ENCODE measurements at places on chromosomes 1 and 21. TPM values are rescaled to one million over a fixed set of nuclear protein-coding genes. Genes with fewer than 3 reads are reported as not detected.

TSSK3 gene
- 3.7 TPM for total RNA-seq

HFM1 gene
- 6.0 TPM for total RNA-seq

LINGO4 gene
- total RNA-seq: 0.07 TPM

ESPN gene
- total RNA-seq: 8.7 TPM

BSND gene
- 0.30 TPM for total RNA-seq

FMN2 gene
- total RNA-seq: 0.83 TPM

HTR1D gene
- total RNA-seq: 3.9 TPM

KCNN3 gene
- 0.62 TPM for total RNA-seq

KLHDC9 gene
- total RNA-seq: 21.9 TPM

ACBD6 gene
- total RNA-seq: 69.2 TPM

IFNLR1 gene
- 4.8 TPM for total RNA-seq

ANKRD34A gene
- 0.52 TPM for total RNA-seq

PTGFR gene
- not detected for total RNA-seq

KCNC4 gene
- total RNA-seq: 8.6 TPM

RNU1-1 gene
- under 0.01 TPM for total RNA-seq

LIN28A gene
- total RNA-seq: 868 TPM

RPRD2 gene
- 19.0 TPM for total RNA-seq

WNT9A gene
- 3.2 TPM for total RNA-seq

RPE65 gene
- not detected for total RNA-seq

FAM43B gene
- total RNA-seq: 6.1 TPM

DYNLT5 gene
- total RNA-seq: 0.42 TPM

KRTAP20-1 gene
- total RNA-seq: not detected

KLF17 gene
- total RNA-seq: not detected

Measured in H7 (cell line).